Immature natural killer cell (primary cell): ENCODE measurements at places on chromosomes 4 and X.

DNA sequence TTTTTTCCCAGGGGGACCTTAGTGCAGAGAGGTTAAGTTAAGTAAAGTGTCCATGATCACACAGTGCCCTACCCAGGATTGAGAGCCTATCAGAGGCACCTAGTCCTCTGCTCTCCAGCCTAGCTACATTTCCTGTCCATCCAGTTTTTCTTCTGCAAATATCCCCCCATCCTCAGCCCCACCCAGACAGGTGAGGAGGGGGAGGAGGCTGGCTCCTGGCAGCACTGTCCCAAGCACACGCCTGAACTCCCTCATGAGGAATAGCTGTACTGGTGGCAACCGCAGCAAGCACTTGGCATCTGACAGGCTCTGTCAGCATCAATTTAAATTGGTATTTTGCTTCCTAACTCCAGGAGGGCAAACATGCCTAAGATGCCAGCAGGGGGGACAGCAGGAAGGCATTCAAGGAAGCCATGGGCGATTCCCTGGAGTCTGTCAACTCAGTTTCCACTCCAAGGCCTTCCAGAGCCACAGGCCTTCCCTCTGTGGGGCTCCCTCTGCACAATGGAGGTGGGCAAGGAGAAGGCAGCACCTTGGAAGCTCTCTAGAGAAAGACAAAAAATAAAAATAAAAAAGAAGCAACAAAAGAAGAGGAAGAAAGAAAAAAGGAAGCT is 6.4 kb upstream of the FRMPD3 start:
- no peak for DNase-seq

DNA sequence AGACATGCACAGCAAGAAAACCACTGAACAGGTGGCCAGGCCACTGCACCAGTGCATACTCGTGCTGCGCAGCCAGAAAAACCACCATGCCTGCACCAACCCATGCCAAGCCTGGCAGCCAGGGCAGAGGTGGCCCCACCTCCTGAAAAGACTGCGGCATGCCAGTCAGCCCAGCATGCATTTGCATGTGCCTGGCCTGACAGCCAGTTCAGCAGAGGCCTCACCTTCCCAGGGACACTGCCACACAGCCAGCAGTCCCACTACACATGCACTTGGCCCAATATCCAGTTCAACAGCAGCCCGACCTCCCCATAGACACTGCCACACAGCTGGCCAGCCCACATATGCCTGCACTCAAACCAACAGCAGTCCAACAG is 43.5 kb upstream of the DDX60 start:
- DNase-seq, result no peak

DNA sequence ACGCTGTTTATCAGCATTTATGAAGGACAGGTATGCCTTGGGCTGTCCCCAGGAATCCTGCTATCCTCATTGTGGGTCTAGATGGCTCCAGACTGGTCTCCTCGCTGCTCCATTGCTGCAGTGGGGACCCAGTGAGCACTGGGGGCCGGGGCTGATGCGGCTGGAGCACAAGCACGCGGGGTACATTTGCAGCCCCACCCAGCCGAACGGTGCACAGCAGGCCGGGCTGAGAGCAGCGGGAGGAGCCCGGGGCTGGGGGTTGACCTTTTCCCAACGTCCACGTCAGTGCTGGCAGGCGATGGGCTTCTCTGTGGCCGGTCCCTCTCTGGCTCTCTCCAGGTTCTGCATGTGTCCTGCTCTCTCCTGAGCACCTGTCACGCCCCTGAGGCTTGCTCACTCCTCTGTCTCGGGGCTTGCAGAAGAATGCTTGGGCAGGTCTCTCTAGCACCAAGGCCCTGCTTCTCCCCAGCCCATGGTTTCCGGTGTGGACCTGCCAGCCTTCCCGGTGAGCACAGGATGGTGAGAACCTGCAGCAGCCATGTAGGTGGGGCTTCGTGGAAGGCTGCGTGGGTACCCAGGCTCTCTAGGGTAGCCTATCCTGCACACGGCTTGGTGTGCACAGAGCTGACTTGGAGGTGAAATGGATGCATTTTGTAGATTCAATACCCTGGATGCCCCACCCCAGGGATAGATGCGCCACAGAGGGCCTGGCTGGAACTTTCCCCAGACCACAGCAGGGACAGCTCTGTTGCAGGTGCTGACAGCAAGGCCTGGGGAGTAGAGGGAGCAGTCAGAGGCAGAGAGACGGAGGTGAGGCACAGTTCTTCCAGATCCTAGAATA is 89.1 kb upstream of the ADRA2C start:
- no peak for DNase-seq

- DNase-seq, result no peak
Observed at GRCh38 chr4:8893624-8894423, 22.2 kb upstream of the HMX1 start.

- no peak for DNase-seq
Observed at GRCh38 chr4:23894021-23894420, 4.2 kb upstream of the PPARGC1A start.
